Hair follicle dermal papilla cell (primary cell): ENCODE measurements at places on chromosomes 11 and 22. TPM values are rescaled to one million over a fixed set of nuclear protein-coding genes. Genes with fewer than 3 reads are reported as not detected.

Gene TRIM29
- 1.6 and 2.7 TPM in 2 replicates for total RNA-seq

Gene TRPM5
- total RNA-seq, result not detected in 2 replicates

Gene OR51B5
- total RNA-seq, result 0.32 TPM in 1 of 2 replicates, not detected in the other

Gene LINC01488
- not detected in 2 replicates for total RNA-seq

Gene RTN4R
- 0.16 TPM in 1 of 2 replicates, not detected in the other for total RNA-seq

Gene HEPN1
- not detected in 2 replicates for total RNA-seq

Gene UCP3
- total RNA-seq, result 0.16 and 0.36 TPM in 2 replicates

Gene TUB
- total RNA-seq, result 14.7 and 17.8 TPM in 2 replicates

Gene ARHGAP20
- total RNA-seq, result 0.81 and 1.1 TPM in 2 replicates

Gene OR5P2
- not detected in 2 replicates for total RNA-seq

Gene HNRNPUL2
- total RNA-seq, result 7.5 and 10.9 TPM in 2 replicates

Gene KCNE3
- 1.8 and 3.3 TPM in 2 replicates for total RNA-seq

Gene LRRN4CL
- 63.6 and 104 TPM in 2 replicates for total RNA-seq

Gene CRYBB1
- not detected in 2 replicates for total RNA-seq

Gene SLC22A25
- not detected in 2 replicates for total RNA-seq

Gene TMEM25
- 27.7 and 29.0 TPM in 2 replicates for total RNA-seq

Gene GRK2
- total RNA-seq, result 38.4 and 44.3 TPM in 2 replicates

Gene CLMP
- total RNA-seq, result 301 and 332 TPM in 2 replicates

Gene GRAP2
- total RNA-seq, result not detected in 2 replicates

Gene UBQLN3
- total RNA-seq, result 0.12 and 0.16 TPM in 2 replicates

Gene TCN1
- not detected in 2 replicates for total RNA-seq

Gene C1QTNF4
- total RNA-seq, result 0.12 and 0.49 TPM in 2 replicates

Gene JAML
- total RNA-seq, result not detected in 2 replicates

Gene RAB36
- 7.6 and 10.8 TPM in 2 replicates for total RNA-seq

Gene RFPL2
- not detected in 2 replicates for total RNA-seq

Gene MS4A12
- total RNA-seq, result not detected in 2 replicates

Gene TMEM86A
- 1.5 and 1.9 TPM in 2 replicates for total RNA-seq

Gene LRRC74B
- total RNA-seq, result 0.16 and 0.36 TPM in 2 replicates

Gene TRIM49
- not detected in 2 replicates for total RNA-seq

Gene GTF2H1
- 109 and 116 TPM in 2 replicates for total RNA-seq

Gene OR56A1
- not detected in 2 replicates for total RNA-seq

Gene SCGB1D2
- not detected in 2 replicates for total RNA-seq
